ENCODE measurements at places on chromosomes 5 and 9.
A peak's percentile ranks its signal among the peaks of the same experiment; 100 is the strongest.

- DNase-seq, result peak; percentile 71
These were observed 23.0 kb downstream of the ZNF474 start for GRCh38 chr5:122152266-122152900.

- no peak for DNase-seq
These were observed 87.9 kb downstream of the IQGAP2 start for GRCh38 chr5:76490960-76491359.

- DNase-seq, result peak; percentile 57
These were observed 38.9 kb downstream of the CDH6 start for GRCh38 chr5:31232273-31232888.

GRCh38 chr5:13464532-13465193 is 479.8 kb downstream of the DNAH5 start:
- no peak for DNase-seq

GRCh38 chr9:37927132-37927531 is 23.2 kb upstream of the SLC25A51 start:
- no peak for DNase-seq

DNA sequence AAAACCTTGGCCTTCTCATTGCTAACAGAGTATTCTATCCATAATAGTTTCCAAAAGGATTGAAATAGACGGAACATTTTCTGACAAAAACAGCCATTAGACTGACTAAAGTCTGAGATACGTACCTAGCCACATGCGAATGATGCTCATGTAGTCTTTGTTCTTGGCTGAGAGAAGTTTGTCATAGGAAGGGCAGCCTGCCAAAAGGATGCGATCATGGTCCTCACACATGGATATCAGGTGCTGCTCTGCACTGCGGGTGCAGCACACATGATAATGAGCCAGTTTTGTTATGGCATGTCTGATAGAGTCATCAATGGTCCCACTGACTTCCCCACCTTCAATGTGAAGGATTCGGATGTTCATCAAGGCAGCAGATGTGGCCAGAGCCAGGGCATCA is 12.3 kb downstream of the GNE start:
- DNase-seq, result peak; percentile 14

DNA sequence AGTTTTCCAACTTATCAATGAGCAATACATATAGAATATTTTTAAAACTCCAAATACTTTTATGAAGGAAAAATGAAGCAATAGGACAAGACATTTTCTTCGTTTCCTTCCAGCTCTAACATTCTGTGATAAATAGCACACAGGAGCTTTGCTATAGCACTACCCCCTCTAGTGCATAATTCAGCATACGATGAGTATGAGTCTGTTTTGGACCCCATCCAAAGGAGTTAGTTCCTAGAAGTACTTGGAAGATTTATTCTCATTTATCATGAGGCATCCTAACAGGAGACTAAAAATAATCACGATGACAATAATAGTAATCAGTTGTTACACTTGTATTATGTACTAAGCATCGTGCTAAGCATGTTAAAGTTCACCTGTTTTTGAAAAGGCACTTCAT is 1061.3 kb upstream of the DMAC1 start:
- peak; percentile 88 for DNase-seq

DNA sequence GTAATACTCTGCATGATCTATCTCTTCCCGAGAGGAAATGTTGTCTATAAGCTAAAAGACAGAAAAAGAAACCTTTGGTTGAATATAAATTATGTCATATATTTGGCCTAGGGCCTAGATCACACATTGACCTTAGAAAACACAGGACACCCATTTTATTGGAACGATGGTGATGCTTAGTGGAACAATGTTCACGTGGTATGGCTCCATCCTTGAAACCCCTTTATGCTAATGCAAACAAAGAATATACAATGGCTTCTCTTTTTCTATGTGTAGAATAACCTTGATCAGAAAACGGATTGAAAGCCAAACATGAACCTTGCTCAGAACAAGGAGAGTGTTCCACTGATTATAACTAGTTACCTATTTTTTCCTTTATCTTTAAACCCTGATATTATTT is 24.5 kb downstream of the MRPS27 start:
- no peak for DNase-seq

DNA sequence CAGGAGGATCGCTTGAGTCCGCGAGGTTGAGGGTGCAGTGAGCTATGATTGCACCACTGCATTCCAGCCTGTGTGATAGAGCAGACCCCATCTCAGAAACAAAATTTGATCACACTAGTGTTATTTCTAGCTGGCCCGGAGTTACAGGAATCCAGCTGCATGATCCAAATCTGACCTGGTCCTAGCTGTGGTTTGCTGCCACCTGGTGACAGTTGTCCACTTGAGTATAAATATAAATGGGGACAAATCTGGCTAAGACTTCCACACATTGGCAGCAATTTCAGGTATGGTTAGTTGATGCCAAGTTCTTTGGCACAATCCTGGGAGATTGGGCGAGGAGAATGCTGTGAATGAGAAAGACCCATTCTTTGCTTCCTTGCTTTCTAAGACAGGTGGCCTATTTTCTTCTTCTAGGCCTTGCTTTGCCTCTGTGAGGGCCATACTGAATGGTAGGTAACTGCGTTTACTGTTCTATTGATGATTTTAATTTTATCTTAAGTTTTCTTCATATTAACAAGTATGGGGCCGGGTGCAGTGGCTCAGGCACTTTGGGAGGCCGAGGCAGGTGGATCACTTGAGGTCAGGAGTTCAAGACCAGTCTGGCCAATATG is 35.4 kb downstream of the UBE2R2 start:
- DNase-seq, result peak; percentile 38

GRCh38 chr9:27392451-27392850 is 95.5 kb upstream of the EQTN start:
- no peak for DNase-seq

- DNase-seq, result no peak
These were observed 592.1 kb downstream of the PRELID2 start for GRCh38 chr5:145243016-145243415.

- DNase-seq, result peak; percentile 94
These were observed 65.7 kb upstream of the FANCC start for GRCh38 chr9:95383185-95383676.

- peak; percentile 8 for DNase-seq
These were observed 37.2 kb upstream of the F2RL2 start for GRCh38 chr5:76660360-76660759.

- peak; percentile 26 for DNase-seq
These were observed at the start of gene MARVELD2 for GRCh38 chr5:69414885-69415583. Gene MARVELD2, plus strand, starts transcription at chr5:69415116. Its CDS starts 4,270 bp downstream, at chr5:69419386.

GRCh38 chr9:72917892-72918509 is 34.9 kb downstream of the ALDH1A1 start:
- no peak for DNase-seq

GRCh38 chr9:12956805-12957204 is 182.0 kb downstream of the LURAP1L start:
- no peak for DNase-seq

DNA sequence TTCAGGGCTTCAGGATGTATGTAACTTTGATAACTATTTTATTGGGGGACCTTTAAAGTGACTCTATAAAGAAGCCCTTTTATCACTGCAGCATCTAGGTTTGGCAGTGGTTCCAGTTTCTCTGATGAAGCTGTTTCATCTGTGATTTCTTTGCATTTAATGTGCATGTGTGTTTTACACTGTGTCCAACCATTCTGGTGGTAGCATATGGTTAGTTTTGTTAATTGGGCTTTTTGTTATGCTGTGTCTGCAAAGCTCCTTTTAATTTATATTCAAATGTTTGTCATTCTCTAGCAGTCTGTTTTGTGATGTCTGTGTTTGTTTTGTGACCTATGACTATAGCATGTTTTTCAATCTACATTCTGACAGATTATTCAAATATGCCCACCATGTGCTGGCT is 294.8 kb downstream of the DNAH5 start:
- DNase-seq, result no peak

GRCh38 chr9:71741926-71742648 is 26.2 kb downstream of the CEMIP2 start:
- DNase-seq, result no peak

DNA sequence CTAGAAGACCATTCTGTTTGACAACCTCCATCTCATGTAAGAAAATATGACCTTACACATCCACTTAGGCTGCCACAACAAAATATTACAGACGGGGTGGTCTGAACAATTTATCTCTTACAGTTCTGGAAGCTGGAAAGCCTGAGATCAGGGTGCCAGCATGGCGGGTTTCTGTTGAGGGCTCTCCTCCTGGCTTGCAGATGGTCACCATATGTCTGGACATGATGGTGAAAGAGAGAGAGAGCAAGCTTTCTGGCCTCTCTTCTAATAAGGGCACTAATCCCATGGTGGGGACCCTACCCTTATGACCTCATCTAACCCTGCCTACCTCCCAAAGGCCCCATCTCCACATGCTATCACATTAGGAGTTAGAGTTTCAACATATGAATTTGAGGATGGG is 66.0 kb downstream of the AMBP start:
- DNase-seq, result no peak

DNA sequence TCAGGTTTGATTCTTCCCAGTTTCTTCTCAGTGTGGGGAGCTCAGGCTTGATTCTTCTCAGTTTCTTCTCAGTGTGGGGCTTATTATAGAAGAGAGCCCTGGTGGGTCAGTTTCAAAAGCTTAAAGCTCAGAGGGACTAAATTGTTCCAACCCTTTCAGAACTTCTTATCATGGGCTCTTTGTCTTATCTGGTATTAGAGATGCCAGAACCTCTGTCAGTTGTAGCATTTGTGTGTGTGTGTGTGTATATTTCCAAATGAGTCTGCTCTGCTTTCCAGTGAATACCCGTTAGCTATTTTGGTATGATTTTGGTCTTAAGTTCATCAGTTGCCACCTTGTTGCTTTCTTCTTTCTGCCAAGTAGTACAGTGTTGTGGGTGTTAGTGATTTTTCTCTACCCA is 21.8 kb downstream of the TMEM38B start:
- no peak for DNase-seq

GRCh38 chr9:97571664-97572063 is 61.5 kb downstream of the TSTD2 start:
- DNase-seq, result no peak

DNA sequence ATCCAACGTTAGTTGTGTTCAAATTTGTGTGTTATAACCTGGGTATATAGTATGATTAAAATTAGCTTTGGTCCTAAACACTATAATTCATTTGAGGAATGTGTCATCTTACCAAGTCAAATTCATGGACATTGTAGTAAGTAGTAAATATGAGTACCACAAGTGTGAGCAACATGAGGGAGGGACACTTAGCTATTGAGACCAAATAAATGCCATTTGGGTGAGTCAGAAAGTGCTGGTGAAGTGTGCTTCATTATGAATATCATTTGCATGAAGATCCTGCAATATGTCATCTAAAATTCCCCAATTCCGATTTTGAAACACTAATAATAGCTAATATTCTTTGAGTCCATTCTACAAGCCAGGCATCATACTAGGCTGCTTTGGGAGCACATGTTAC is 336.7 kb upstream of the KIF2A start:
- DNase-seq, result peak; percentile 84
